Globus pallidus (tissue), 1 donor: ENCODE measurements at places on chromosomes 3 and 15.

DNA sequence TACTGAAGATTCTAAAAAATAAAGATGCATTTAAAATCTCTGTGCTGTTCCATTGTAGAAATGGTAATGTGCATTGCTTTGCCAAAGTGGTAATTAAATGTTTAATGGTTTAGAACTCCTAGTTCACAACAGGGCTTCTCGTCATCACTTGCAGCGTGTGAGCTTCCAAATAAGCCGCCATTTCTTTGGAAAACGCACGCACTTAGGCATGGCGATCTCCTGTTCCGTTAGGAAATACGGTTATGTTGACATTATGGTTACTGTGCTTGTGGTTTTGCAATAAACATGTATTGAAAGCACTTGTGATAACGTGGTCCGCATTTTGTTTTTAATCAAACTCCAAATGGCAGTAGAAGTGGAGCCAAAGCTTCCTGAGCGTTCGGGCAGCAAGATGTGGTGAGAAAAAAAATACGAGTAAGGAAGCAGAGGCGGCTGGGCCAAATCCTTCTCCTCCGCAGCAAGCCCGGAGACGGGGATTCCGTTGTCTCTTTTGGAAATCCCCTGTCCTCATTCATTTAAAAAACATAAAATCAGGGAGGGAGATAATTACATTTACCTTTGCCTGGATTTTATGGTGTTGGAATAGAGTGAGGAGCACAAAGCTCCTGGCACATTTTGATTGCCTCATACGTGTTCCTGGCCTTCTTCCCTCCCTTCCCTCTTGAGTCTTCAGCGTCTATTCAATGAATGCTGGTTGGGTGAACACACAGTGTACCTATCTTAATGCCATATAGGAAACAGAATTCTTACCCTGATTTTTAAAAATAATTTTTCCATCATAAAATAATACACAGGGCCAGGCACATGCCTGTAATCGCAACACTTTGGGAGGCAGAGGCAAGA is 97.5 kb downstream of the SLC49A4 start:
- no peak for DNase-seq

GRCh38 chr3:62164196-62164595 is 209.2 kb downstream of the FEZF2 start:
- DNase-seq: no peak

- no peak for DNase-seq
These were observed 20.4 kb downstream of the NRROS start for GRCh38 chr3:196659901-196660351.

GRCh38 chr3:155080692-155081091 is 573 bp downstream of the MME start:
- DNase-seq: no peak

GRCh38 chr3:40782111-40782721 is 257.5 kb downstream of the ZNF621 start:
- DNase-seq: no peak
